ENCODE measurements at places on chromosomes 2 and 18. TPM values are rescaled to one million over a fixed set of nuclear protein-coding genes. Genes with fewer than 3 reads are reported as not detected.

GRCh38 chr2:13660231-13660630, 943.5 kb downstream of the TRIB2 start:
- no peaks in the 10 kb centered on the region for H3K36me3 ChIP-seq
- no peaks in the 10 kb centered on the region for H3K4me1 ChIP-seq
- no peak overlapping the region for H3K4me3 ChIP-seq
- no peak for DNase-seq
- no peak overlapping the region for H3K27ac ChIP-seq

MAP3K19 gene
- total RNA-seq: not detected

NEU4 gene
- total RNA-seq: 0.43 TPM

DNA sequence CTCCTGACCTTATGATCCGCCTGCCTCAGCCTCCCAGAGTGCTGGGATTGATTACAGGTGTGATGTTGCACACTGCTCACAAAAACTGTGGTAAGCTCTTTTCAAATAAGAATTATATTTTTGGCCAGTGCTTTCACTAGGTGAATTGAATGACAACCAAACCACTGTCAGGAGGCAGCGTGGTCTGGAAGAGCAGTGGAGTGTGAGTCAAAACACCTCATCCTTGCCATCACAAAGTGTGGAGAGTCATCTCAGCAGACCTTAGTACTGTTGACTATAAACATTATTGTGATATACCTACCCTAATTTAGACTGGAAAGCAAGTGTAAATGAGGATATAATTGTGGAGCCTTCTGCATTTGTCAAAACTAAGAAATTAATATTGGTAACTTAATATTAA, 61.3 kb downstream of the UBE2E3 start:
- no peak overlapping the region for H3K4me3 ChIP-seq
- H3K4me1 ChIP-seq: peaks cover 22% of the 10 kb centered on the region
- no peak overlapping the region for H3K27ac ChIP-seq
- DNase-seq: peak; percentile 22
- no peaks in the 10 kb centered on the region for H3K36me3 ChIP-seq

NHEJ1 gene
- total RNA-seq: 12.0 TPM

RAB17 gene
- total RNA-seq: not detected

ZNF407 gene
- 13.4 TPM for total RNA-seq

GPR39 gene
- total RNA-seq: not detected

- DNase-seq: no peak
- no peaks in the 10 kb centered on the region for H3K4me1 ChIP-seq
- no peaks in the 10 kb centered on the region for H3K27me3 ChIP-seq
- no peaks in the 10 kb centered on the region for H3K36me3 ChIP-seq
Observed at GRCh38 chr18:33350256-33350655, 90.3 kb downstream of the CCDC178 start.

GRCh38 chr2:83584672-83585071, 874.4 kb downstream of the SUCLG1 start:
- H3K27me3 ChIP-seq: no peaks in the 10 kb centered on the region
- H3K36me3 ChIP-seq: no peaks in the 10 kb centered on the region
- no peak overlapping the region for H3K4me3 ChIP-seq

IGFBP2 gene
- 1.2 TPM for total RNA-seq

Data from activated CD4-positive, alpha-beta memory T cell treated with anti-CD3 and anti-CD28 coated beads, Interleukin-2, amount 10 ng/mL, durations not matched to agents 7 days and 5 days (primary cell).